ENCODE measurements at places on chromosomes 5 and 9.

DNA sequence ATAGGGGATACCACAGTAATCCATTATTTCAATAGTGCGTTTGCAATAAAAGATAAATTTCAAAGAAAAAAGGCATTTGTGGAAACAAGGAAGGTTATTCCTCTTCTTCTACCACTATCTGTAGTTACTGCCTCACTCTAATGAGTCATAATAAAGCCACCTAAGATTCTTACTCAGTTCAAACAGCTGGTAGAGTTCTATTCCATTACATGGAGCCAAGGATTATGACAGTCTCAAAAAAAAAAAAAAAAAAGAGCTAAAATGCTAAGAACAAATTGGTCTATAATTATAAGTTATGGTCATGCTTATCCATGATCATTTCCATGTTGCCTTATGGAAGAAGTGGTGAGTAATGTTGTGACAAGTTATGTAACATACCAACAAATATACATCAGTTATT, 46.3 kb downstream of the DENND1A start:
- DNase-seq = no peak

DNA sequence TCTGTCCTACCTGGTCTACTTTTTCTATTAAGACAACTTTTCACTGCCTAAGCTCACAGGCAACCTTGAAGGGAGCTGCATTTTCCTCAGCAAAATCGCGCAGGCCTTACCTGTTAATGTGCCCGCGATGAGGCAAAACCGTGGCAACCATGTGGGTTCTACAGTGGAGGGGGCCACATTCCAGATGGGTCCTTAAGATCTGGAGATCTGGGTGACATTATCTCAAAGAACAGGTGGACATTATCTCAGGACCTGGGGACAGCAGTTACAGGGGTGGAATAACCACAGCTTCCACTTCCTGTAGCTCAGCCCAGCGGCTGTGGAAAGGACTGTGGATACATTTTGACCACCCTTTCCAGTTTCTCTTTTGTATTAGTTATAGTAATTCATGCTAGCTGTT, 112.8 kb upstream of the PTCH1 start:
- no peak for DNase-seq

- DNase-seq = no peak
Measured at GRCh38 chr5:177372034-177372896, 12.0 kb upstream of the SLC34A1 start.

DNA sequence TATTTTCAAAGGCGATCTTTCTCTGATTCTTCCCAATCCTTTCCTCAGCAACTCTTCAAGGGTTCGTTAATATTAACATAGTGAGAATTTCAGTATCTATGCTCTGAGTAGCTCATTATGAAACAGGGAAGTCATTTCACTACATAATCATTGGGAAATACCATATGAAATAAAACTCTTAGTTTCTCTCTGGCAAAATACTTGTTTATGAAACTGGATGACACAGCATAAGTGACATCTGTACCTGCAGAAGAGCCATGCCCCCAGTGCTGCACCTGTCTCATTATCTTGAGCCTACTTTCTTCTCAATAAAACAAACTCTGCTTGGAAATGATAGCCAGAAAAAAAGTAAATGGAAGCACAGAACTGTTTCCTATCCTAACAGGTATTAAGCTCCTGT, 33.8 kb upstream of the OTULIN start:
- DNase-seq = no peak

- no peak for DNase-seq
Measured at GRCh38 chr9:72149231-72149975, at the start of gene GDA. Gene GDA, plus strand, starts transcription at chr9:72149440. Its CDS starts 120 bp downstream, at chr9:72149560.

DNA sequence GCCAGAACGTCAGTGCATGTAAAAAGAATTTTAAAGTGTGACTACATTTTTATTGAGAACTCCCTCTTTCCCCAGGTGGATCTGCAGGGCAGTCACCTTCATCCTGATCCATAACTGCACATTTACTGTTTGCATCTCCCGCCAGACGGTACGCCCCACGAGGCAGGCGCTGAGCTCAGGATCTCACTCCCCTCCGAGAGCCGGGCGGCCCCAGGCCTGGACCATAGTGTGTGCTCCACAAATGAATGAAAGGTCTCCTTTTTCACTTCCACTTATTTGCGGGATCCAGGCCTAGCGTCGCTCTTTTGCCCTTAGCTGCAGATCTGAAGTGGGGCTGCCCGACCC, 378 bp downstream of the DROSHA start:
- peak; percentile 13 for DNase-seq

- DNase-seq = no peak
Measured at GRCh38 chr9:115393976-115394775, 276.2 kb upstream of the TNC start.

DNA sequence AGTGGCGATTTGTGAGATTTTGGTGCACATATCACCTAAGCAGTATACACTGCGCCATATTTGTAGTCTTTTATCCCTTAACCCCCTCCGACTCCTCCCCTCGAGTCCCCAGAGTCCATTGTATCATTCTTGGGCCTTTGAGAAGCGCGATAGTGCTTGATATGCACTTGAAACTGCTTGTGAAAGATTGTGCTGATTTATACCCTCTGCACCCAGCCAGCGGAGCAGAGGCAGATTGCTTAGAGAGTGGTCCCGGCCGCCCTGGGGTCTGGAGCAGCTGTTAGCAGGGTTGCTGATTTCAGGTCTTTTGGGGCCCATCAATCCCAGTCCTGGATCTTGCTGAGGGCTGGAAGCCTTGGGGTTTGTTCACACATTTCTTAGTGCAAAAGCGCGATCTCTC, 13.0 kb upstream of the FAM240B start:
- DNase-seq = no peak

DNA sequence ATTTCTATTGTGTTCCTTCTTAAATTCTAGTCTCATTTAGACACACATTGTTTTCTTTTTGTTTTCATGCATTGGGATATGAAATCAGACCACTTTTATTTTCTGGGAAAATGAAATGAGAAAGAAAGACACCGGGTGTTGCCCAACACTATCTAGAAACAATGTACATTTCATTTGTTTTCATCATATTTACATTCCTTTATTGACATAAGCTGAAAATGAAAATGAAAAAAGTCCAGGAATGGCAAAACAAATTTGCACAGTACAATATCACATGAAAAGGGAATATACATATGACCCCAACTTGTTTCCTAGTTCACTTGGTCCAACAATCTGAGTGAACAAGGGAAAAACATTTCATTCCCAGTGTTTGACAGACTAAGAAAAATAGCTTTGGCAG, 20.7 kb downstream of the IFNE start:
- no peak for DNase-seq

DNA sequence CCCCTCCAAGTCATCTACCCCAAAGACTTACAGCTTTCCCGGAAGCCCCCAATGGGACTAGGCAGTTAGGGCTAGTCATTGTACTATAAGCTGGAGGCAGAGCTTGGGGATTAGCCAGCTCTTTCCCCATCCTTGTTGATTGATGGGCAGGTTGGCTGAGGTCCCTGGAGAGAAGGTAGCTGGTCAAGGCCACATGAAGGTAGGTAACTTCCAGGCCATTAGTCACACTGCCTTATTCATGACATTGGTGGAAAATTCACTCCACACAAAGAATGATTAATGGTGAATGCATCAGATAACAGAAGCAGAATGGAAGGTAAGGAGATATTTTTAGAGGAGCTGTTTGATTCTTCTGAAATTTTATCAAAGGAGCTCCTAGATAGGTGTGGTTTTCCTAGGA, 49.5 kb upstream of the TGFBR1 start:
- DNase-seq = no peak

DNA sequence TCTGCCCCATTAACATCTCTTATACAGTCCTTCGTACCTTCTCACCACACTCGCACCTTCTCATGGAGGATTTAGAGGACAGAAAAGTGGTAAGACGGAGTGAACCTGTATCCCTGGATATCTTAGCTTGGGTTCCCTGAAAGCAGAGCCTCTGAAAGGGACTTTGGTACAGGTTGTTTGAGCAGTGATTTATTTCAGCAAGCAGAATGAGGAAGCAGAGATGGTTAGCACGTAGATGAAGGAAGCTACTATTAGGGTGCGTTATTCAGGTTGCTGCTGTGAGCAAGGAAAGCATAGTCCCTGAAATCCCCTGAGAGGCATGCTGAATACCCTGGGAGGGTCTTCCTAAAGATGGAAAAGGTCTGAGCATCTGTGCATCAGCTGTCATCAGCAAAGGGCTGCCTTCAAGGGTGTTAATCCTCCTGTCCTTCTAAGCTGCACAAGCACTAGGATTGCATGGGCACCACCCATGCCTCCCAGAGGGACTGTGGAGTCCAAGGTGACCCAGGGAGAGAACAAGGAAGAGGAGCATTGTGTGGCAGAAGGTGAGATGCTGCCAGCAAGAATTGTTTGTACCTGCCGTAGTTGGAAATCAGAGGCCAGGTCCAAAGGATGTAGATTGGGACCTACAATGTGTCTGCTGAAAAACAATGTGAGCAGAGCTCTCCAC, 273.7 kb downstream of the RASEF start:
- DNase-seq = no peak

- DNase-seq = no peak
Measured at GRCh38 chr9:90301277-90301653, 341.4 kb downstream of the DIRAS2 start.

DNA sequence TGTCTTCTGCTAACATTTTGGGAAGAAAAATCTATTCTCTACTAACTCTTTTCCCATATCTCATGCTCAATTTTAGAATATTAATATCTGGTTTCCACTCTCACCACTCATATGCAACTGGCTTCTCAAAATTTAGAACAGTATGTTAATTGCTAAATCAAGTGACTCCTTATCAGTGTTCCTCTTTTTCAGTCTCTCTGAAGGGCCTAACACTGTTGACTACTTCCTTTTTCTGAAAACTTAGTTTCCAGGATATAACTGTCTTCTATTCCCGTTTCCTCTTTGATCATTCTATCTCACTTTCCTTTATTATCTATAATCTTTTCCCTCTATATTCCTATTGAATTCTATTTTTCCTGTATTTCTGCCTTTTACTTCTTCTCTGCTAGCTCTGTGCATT, 1717.2 kb upstream of the C9orf72 start:
- DNase-seq = no peak

DNA sequence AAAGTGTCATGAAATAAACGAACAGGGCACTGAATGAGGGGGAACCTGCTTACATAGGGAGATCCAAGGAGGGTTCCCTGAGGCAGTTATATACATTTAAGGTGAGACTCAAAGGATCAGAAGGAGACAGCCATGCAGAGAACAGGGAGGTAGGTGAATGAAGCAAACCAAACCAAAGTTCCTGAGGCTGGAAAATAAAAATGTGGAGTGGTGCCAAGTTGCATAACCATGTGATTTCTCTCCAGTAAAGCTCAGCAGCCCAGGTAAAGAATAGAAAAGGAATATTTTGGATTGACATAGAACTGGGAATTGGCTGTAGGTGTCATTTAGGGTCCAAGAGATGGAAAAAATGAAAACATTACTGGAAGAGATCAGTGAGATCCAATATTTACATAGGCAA, 110.7 kb downstream of the CAAP1 start:
- DNase-seq = no peak

DNA sequence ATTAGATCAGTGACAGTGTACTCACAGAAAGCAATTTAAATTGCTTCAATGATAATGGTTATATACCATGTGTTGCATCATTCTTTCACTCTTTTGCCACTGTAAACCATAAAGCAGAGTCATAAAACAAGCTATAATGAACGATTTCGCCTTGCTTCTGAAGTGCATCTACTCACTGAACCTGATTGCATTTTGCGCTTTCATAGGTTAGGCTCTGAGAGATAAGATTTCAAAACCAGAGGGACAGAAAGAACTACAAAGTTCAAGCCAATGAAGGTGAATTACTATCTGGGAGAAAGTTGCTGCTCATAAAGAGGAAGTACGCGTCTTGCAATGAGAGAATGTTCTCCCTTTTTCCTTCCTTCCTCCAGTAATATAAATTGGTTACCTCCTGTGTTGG, 412.7 kb downstream of the CETN3 start:
- no peak for DNase-seq

DNA sequence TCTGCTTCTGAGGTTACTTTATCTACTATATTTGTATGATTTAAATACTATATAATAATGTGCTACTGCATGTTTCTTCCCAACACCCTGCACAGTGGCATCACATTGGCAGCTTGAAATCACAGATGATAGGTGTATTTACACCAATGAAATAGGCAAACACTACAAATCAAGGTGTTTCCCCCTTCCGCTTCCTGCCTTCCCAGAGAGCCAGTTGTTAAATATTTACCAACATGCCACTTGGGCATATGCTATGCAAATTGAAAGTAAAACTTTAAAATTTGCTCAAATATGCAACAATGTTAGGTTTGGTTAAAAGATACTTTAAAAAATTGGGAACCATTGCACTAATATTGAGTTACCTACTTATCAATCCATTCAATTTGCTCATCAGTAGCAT, 58.2 kb upstream of the SMARCA2 start:
- no peak for DNase-seq

GRCh38 chr9:81653240-81653639, 36.1 kb downstream of the TLE1 start:
- no peak for DNase-seq

- no peak for DNase-seq
Measured at GRCh38 chr5:108459769-108460168, 77.9 kb upstream of the FBXL17 start.

GRCh38 chr5:1800472-1801221, 560 bp upstream of the NDUFS6 start:
- DNase-seq = no peak

DNA sequence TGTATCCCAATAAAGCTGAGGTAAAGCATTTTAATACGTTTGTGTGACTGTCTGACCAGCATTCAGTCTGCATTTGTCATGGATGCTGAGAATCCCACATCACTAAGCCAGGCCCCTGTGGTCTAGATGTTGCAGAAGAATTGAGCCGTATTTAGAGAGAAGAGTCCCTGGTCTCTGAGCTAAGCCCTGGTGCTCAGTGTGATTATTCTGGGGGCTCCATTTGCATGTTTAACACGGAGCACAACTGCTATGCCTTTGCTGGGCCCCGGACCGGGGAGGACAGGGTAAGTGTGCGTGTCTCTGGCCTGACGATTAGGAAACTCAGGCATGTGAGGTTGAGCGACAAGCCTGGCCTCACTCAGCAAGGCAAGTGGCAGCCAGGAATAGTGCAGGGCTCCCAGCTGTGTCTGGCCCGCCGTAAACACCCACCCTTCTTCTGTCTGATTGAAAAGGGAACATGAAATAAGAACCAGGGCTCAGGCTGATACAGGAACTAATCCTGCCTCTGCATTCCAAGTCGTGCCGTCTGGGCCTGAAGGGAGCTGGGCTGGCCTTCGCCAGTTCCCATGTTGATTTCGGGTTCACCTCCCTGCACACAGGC, 22.3 kb downstream of the FAM78A start:
- no peak for DNase-seq

GRCh38 chr9:137694962-137695875, 76.4 kb downstream of the EHMT1 start:
- DNase-seq = no peak

GRCh38 chr5:127762412-127762811, 59.2 kb downstream of the CCDC192 start:
- DNase-seq = no peak
